ENCODE measurements at places on chromosomes 16 and 17.

DNA sequence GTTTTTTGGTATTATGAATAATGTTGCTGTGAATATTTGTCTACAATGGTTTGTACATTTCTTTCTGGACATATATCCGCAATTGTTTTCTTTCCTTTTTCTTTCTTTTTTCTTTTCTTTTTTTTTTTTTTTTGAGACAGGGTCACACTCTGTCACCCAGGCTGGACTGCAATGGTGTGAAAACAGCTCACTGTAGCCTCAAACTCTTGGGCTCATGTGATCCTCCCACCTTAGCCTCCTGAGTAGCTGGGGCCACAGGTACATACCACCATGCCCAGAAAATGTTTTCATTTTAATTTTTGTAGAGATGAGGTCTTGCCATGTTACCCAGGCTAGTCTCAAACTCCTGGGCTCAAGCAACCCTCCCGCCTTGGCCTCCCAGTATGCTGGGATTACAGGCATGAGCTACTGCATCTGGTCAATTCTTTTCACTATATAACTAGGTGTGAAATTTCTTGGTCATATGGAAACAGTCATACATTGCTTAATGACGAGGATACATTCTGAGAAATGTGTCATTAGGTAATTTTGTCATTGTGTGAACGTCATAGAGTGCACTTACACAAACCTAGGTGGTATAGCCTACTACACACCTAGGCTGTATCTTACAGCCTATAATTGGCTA is 15.2 kb downstream of the IL21R start:
- DNase-seq, result no peak

GRCh38 chr16:88543230-88543813 is 26.9 kb upstream of the ZC3H18 start:
- DNase-seq, result no peak

GRCh38 chr17:14033166-14033565 is 36.1 kb upstream of the COX10 start:
- no peak for DNase-seq

DNA sequence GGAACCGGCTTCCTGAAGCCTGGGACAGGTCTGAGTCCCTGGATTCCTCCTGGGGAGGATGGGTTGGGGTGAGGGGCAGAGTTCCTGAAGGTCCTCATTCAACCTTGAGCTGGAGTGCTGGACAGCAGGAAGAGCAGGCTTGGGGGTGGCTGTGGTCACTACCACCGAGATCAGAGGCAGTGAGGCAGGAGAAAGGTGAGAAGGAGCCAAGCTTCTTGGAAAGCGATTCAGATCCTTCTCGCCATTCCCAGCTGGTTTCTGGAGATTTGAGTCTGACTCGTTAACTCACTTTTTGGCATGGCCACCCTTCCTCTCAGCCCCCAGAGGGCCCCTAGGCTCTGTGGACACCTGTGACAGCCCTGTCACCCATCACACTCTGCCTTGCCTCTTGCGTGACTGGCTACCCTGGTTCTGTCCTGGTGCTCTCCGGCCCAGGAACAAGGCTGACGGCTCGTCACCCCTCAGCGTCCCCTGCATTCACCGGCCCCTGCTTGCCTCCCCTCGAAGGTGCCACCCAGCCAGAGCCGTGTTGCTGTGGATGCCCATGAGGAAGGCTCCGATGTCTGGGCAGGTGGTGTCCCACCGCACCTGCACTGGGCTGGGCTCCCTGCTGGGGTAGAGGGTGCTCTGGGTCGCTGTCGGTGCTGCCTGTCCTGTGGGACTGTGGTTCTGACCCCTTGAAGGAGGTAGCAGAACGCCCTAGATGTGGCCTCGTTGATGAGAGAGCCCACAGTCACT is 9.7 kb upstream of the TIMP2 start:
- no peak for DNase-seq

- DNase-seq, result no peak
Observed at GRCh38 chr17:75773121-75773807, 8.3 kb upstream of the GALK1 start.

DNA sequence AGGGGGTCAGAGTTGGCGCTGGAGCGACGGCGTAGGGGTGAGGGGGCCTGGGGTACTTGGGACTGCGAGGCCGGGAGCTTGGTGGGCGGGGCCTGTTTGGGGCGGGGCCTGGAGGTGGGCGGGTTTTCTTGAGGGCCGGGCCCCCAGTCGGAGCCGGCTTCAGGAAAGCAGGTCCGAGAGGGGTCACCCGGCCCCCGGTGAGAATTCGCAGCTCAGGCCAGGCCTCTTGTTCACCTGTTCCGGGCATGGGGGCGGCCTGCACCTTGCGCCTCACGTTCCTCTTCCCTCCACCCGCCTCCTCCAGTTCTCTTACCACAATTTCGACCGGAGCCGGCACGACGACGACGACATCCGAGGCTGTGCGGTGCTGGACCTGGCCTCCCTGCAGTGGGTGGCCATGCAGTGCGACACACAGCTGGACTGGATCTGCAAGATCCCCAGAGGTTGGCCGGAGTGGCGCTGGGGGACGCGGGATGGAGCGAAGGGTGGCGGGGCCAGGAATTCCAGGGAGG is 52.5 kb downstream of the MRC2 start:
- no peak for DNase-seq

- DNase-seq, result no peak
Observed at GRCh38 chr16:67857547-67858233, 10.2 kb upstream of the CENPT start.

GRCh38 chr17:55121268-55121667 is 143.5 kb upstream of the HLF start:
- DNase-seq, result no peak

- no peak for DNase-seq
Observed at GRCh38 chr17:46935658-46936266, 12.8 kb downstream of the GOSR2 start.

GRCh38 chr17:41553987-41554680 is 17.7 kb downstream of the KRT9 start:
- no peak for DNase-seq

DNA sequence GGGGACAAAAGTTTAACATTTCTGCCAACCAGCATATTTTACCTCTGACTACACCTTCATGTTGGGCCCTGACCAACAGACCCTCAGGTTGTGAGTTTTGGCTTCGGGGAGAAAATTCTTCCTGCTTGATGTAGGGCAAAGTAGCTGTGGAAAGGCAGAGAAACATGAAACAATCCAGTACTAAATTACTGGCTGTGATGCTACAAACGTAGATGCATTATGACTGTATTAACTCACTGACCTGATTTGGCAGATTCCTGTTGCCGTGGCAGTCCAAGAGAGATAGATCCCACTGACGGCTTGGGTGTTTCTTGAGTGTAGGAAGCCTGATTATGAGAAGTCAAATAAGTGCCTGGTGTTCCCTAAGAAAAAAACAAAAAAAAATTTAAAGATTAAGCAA is 80.7 kb downstream of the TTC19 start:
- no peak for DNase-seq

- no peak for DNase-seq
Observed at GRCh38 chr16:49558451-49558850, 184.8 kb downstream of the C16orf78 start.

DNA sequence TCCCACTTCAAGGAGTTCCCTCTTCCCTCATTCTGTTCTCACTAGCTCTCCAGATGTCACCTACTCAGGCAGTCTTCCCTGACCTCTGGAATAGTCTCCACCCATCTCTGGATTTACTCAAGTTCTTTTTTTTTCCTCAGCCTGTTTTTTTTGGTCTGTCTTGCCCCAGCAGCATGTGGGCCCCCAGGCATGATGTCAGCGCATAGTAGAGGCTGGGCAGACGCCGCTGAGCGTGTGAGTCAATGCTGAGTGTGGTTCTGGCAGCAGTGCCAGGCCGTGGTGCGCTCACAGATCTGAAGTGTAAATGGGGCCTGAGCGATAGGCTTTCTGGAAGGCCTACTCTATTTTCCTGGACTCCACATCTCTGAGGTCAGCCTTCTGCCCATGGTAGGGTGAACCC is 2.7 kb upstream of the KCNJ18 start:
- no peak for DNase-seq

DNA sequence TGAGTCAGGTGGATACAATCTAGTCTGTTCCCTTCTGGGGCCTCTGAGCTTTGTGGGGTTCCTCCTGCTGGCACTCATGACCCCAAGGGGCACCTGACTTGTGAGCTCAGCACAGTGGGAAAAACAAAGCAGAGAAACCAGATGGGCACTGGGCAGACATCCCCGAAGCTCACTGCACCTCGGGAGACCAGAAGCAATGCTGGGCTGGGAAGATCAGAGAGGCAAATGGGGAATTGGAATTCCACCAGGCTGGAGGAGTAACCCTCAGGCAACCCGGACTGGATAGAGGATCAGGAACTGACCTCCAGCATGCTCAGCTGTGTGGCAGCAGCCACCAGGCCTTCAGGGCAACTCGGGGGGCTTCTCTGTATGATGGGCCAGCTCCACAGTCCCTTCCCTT is 50.3 kb downstream of the ABCC12 start:
- DNase-seq, result no peak

GRCh38 chr16:65919145-65919985 is 447.1 kb upstream of the CDH5 start:
- DNase-seq, result no peak

Data from stimulated activated CD4-positive, alpha-beta T cell treated with anti-CD3 and anti-CD28 coated beads, Interleukin-12 subunit alpha, Interleukin-12 subunit beta, amount 100 ng/mL, for 48 hours (primary cell).